ENCODE measurements at places on chromosomes 7 and 10. TPM values are rescaled to one million over a fixed set of nuclear protein-coding genes. Genes with fewer than 3 reads are reported as not detected.

DNA sequence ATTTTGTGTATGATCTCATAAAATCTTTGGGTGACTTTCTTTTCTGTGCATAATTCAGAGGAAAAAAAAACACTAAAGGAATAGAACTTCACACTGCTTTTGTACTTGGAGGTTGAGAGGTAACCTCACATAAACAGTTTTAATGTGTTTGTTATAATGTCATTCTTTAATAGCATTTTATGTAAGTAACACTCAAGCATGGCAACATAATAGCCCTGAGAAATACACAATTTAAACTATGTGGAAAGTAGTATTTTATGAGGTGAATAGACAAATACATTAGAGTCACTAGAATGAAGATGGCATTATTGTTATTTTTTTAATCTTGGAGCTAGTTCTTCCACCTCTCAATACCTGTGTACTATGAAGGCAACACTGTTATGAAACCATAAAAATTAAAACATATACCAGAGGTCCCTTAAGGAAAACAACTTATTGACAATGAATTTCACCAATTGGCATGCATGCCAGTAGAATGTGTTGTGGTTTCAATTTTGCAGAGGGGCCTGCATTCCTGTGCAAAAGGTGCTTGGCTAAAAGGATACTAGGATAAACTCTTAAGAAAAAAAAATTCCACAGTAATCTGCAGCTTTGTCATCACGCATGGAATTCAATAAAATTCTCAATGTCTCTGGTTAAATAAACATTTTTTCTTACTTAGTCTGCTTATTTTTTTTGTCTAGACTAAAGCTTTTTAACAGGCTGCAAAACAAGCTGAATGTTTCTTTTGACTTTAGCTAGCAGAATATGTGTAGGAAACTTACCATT lies 102.5 kb downstream of the CD36 start:
- no peak overlapping the region for H3K27ac ChIP-seq
- no peaks in the 10 kb centered on the region for H3K4me1 ChIP-seq
- H3K4me3 ChIP-seq = no peak overlapping the region
- H3K36me3 ChIP-seq = no peaks in the 10 kb centered on the region

GRCh38 chr10:92024700-92025099 lies 101.1 kb downstream of the BTAF1 start:
- peaks cover 18% of the 10 kb centered on the region for H3K36me3 ChIP-seq
- DNase-seq = no peak
- no peak overlapping the region for H3K4me3 ChIP-seq
- no peaks in the 10 kb centered on the region for H3K27me3 ChIP-seq
- H3K4me1 ChIP-seq = no peaks in the 10 kb centered on the region

DNA sequence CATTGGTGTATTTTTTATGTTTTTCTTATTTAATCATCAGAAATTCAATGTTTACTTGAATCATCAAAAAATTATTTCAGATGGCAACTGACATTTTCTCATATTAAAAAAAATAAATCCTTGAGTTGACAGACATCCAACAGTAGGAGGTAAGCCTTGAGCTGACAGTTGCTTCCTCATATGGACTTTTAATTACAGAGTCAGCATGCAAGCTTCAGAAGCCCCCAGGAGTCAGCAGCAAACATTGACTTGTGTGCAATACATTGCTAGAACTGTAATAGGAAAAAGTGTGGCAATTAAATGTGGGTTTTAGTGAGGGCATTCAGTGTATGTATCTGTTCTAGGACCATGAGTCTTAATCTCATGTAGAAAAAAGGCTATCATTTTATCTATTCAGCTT lies 62.4 kb upstream of the TAS2R16 start:
- H3K4me3 ChIP-seq = no peak overlapping the region
- no peaks in the 10 kb centered on the region for H3K36me3 ChIP-seq
- DNase-seq = no peak
- no peaks in the 10 kb centered on the region for H3K4me1 ChIP-seq
- no peaks in the 10 kb centered on the region for H3K27me3 ChIP-seq
- H3K27ac ChIP-seq = no peak overlapping the region

GRCh38 chr7:108286290-108286904 lies 156.2 kb upstream of the LAMB4 start:
- H3K36me3 ChIP-seq = no peaks in the 10 kb centered on the region
- no peak overlapping the region for H3K27ac ChIP-seq
- peaks cover 16% of the 10 kb centered on the region for H3K27me3 ChIP-seq
- no peak overlapping the region for H3K4me3 ChIP-seq
- H3K4me1 ChIP-seq = no peaks in the 10 kb centered on the region
- DNase-seq = no peak

GRCh38 chr10:83820033-83820432 lies 319.3 kb upstream of the GHITM start:
- no peak overlapping the region for H3K4me3 ChIP-seq
- H3K27me3 ChIP-seq = no peaks in the 10 kb centered on the region
- H3K4me1 ChIP-seq = no peaks in the 10 kb centered on the region
- H3K36me3 ChIP-seq = no peaks in the 10 kb centered on the region
- H3K27ac ChIP-seq = no peak overlapping the region

GRCh38 chr10:124565565-124566221 lies 104.1 kb downstream of the LHPP start:
- peak; percentile 56 for DNase-seq
- no peaks in the 10 kb centered on the region for H3K36me3 ChIP-seq
- H3K27ac ChIP-seq = no peak overlapping the region
- H3K4me3 ChIP-seq = no peak overlapping the region

GRCh38 chr7:157767506-157768197 lies 430.8 kb downstream of the DNAJB6 start:
- no peak overlapping the region for H3K27ac ChIP-seq
- no peaks in the 10 kb centered on the region for H3K4me1 ChIP-seq
- peaks cover 13% of the 10 kb centered on the region for H3K36me3 ChIP-seq
- peaks cover 6% of the 10 kb centered on the region for H3K27me3 ChIP-seq
- no peak for DNase-seq
- no peak overlapping the region for H3K4me3 ChIP-seq

DNA sequence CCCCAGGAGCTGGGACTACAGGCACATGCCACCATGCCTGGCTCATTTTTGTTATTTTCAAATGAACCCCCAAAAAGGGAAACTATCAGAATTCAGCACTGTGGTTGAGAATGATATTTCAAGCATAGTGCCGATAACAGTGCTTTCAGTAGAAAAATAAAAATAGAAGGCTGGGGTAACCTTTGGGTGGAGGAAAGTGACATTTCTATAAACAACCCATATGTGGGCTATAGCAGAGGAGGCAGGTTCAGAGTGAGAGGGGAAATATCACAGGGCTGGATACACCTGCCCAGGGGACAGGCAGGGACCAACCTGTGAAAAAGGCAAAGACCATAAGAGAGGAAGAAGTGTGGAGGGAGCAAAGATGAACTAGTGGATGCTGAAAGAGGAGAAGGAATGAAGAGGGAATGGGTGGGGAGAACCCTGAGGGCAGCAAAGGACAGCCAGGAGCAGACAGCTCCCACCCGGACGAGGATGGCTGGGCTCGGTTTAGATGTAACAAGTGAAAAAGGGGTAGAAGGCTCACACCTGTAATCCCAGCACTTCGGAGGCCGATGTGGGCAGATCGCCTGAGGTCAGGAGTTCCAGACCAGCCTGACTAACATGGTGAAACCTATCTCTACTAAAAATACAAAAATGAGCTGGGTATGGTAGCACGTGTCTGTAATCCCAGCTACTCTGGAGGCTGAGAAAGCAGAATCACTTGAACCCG lies 56.5 kb downstream of the MAP3K8 start:
- peak overlapping the region; percentile 89 for H3K27ac ChIP-seq
- peaks cover 67% of the 10 kb centered on the region for H3K4me1 ChIP-seq
- H3K4me3 ChIP-seq = peak overlapping the region; percentile 80
- no peak for DNase-seq

- no peak overlapping the region for H3K27ac ChIP-seq
- H3K4me3 ChIP-seq = no peak overlapping the region
- no peaks in the 10 kb centered on the region for H3K27me3 ChIP-seq
- H3K36me3 ChIP-seq = no peaks in the 10 kb centered on the region
- DNase-seq = no peak
Measured at GRCh38 chr7:121474301-121474673, 78.2 kb upstream of the FAM3C start.

- H3K27me3 ChIP-seq = no peaks in the 10 kb centered on the region
- no peak for DNase-seq
- H3K27ac ChIP-seq = no peak overlapping the region
- no peak overlapping the region for H3K4me3 ChIP-seq
Measured at GRCh38 chr7:2336626-2337299, 17.9 kb upstream of the EIF3B start.

DNA sequence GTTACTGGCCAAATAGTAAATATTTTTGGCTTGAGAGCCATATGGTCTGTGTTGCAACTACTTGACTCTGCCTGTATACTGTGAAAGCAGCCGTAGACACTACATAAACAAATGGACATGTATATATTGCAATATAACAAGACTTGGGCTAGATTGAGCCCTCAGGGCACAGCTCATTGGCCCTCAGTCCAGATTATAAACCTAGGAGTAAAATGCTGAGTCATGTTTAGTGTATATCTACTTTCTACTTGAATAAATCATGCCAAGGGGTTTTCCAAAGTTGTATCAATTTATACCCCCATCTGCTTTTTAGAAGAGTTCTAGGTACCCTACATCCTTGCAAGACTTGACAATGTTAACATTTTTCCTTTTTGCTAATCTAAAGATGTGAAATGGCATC lies 27.4 kb upstream of the POU6F2 start:
- H3K4me1 ChIP-seq = no peaks in the 10 kb centered on the region
- no peaks in the 10 kb centered on the region for H3K36me3 ChIP-seq
- peaks cover 50% of the 10 kb centered on the region for H3K27me3 ChIP-seq

- peaks cover 65% of the 10 kb centered on the region for H3K27me3 ChIP-seq
- H3K4me1 ChIP-seq = no peaks in the 10 kb centered on the region
- no peak for DNase-seq
- no peaks in the 10 kb centered on the region for H3K36me3 ChIP-seq
Measured at GRCh38 chr10:123781324-123781900, 110.2 kb downstream of the CPXM2 start.

DNA sequence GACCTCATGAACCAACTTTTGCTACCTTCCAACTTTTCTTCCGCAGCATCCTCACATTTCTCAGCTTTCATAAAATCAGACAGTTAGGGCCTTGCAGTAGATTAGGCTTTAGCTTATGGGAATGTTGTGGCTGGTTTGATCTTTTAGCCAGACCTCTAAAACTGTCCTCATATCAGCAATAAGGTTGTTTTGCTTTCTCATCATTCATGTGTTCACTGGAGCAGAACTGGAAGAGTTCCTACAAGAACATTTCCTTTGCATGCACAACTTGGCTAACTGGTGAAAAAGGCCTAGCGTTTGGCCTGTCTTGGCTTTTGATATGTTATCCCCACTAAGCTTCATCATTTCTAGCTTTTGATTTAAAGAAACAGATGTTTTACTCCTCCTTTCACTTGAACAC lies 130.0 kb upstream of the LRRTM3 start:
- H3K4me1 ChIP-seq = no peaks in the 10 kb centered on the region
- H3K27ac ChIP-seq = no peak overlapping the region
- H3K36me3 ChIP-seq = no peaks in the 10 kb centered on the region
- H3K4me3 ChIP-seq = no peak overlapping the region
- no peaks in the 10 kb centered on the region for H3K27me3 ChIP-seq

DNA sequence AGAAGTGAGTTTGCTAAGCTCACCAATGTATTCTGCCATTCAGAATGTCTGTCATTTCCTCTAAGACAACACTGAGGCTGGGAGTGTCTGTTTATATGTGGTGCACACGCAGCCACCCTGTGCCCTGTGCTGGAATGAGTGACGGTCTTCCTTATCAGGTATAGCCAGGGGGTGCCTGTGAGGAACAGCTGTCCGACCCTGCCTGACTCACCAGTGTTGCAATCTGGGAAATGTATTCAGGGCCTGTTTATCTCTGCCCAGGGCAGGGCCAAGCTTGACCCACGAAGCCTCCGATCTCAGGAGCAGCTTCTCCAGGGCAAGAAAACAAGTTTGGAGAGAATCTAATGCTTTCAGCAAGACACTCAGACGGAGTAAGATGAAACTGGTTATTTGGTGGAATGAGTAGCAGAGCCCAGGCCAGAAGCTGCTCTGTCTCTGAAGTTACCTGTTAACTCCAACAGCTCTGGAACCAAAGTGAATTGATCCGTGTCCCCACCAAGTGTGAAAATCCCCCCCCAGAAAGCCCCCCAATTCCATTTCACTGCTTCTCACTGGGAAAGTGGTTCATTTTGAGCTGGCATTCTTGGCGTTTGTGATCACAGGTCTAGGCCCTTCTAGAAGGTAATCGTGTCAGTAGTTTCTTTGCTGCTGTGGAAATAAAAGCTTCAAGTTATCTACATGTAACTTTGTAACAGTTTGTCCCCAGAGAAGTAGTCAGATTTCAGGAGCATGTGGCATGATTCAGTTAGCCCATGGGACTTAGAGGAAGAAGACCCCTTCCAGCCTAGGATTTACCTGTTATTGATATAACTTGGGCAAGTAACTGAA lies 6.1 kb upstream of the UBE2H start:
- H3K27ac ChIP-seq = no peak overlapping the region
- H3K27me3 ChIP-seq = peaks cover 11% of the 10 kb centered on the region
- DNase-seq = no peak
- no peaks in the 10 kb centered on the region for H3K36me3 ChIP-seq
- H3K4me1 ChIP-seq = peaks cover 5% of the 10 kb centered on the region
- H3K4me3 ChIP-seq = no peak overlapping the region

DNA sequence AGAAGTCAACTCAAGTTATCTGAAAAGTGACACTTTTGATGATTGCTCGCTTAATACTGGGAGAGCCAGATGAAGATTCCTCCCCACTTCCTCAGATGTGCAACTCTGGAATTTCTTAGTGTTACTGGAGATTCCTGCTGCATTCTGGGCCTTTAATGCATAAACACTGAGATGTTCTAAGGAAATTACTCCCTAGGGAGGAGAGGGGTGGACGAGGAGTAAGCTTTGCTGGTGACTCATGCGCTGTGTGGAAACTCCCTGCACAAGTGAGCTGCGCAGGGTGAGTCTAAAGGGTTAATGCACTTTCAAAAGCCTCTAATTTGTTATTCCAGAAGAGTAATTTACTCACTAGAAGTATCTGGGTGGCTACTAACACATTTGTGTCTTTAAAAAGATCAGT lies 46.3 kb downstream of the EGFR start:
- no peak for DNase-seq
- H3K27me3 ChIP-seq = peaks cover 13% of the 10 kb centered on the region
- no peak overlapping the region for H3K27ac ChIP-seq
- H3K36me3 ChIP-seq = no peaks in the 10 kb centered on the region
- no peaks in the 10 kb centered on the region for H3K4me1 ChIP-seq

NKX1-2 gene
- not detected for total RNA-seq

MYH16 gene
- total RNA-seq = not detected

CFAP46 gene
- not detected for total RNA-seq

CROT gene
- total RNA-seq = 9.2 TPM

LIPM gene
- total RNA-seq = not detected

MGMT gene
- 23.6 TPM for total RNA-seq
